Prostate gland (tissue), 2 donors: ENCODE measurements at places on chromosomes 5 and 9. TPM values are rescaled to one million over a fixed set of nuclear protein-coding genes. Genes with fewer than 3 reads are reported as not detected.
A peak's percentile ranks its signal among the peaks of the same experiment; 100 is the strongest.

- DNase-seq = no peak
- no peaks in the 10 kb centered on the region for H3K36me3 ChIP-seq
- H3K4me1 ChIP-seq = no peaks in the 10 kb centered on the region
- no peak overlapping the region for H3K27ac ChIP-seq
- H3K27me3 ChIP-seq = no peaks in the 10 kb centered on the region
Measured at GRCh38 chr9:4393806-4394523, 94.1 kb upstream of the GLIS3 start.

Gene HMCN2
- total RNA-seq = 2.9 TPM

DNA sequence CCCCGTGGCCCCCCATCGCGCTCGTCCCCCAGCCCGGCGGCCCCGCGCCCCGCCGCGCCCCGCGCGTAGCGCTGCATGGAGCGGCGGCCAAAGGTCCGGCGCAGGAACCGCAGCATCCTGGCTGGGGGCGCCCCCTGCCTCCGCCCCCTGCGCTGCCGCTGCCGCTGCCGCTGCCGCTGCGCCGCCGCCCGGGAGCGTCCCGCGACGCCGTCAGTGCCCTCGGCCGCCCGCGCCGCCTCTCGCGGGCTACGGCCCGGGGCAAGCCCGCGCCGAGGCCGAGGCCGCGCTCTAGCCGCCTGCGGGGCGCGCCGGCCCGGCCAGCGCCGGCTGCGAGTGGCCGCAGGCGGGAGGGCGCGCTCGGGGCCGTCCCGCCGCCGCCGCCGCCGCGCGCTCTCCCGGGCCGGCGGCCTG, 523 bp downstream of the EPB41L4B start:
- H3K27me3 ChIP-seq = no peaks in the 10 kb centered on the region
- H3K27ac ChIP-seq = no peak overlapping the region
- DNase-seq = no peak
- peaks cover 6% of the 10 kb centered on the region for H3K4me1 ChIP-seq
- H3K4me3 ChIP-seq = peak overlapping the region; percentile 41
- H3K36me3 ChIP-seq = no peaks in the 10 kb centered on the region

GRCh38 chr9:110605565-110605964, 26.0 kb upstream of the SVEP1 start:
- H3K36me3 ChIP-seq = no peaks in the 10 kb centered on the region
- H3K27me3 ChIP-seq = no peaks in the 10 kb centered on the region
- H3K4me3 ChIP-seq = no peak overlapping the region
- H3K4me1 ChIP-seq = no peaks in the 10 kb centered on the region
- no peak for DNase-seq

GRCh38 chr9:109799792-109800191, 19.8 kb downstream of the PALM2AKAP2 start:
- H3K27me3 ChIP-seq = no peaks in the 10 kb centered on the region
- no peak overlapping the region for H3K4me3 ChIP-seq
- H3K4me1 ChIP-seq = no peaks in the 10 kb centered on the region
- H3K27ac ChIP-seq = no peak overlapping the region
- no peaks in the 10 kb centered on the region for H3K36me3 ChIP-seq

GRCh38 chr5:137217599-137218200, 281.4 kb downstream of the SPOCK1 start:
- no peak for DNase-seq
- peaks cover 5% of the 10 kb centered on the region for H3K4me1 ChIP-seq
- H3K27ac ChIP-seq = peak overlapping the region; percentile 75
- H3K27me3 ChIP-seq = no peaks in the 10 kb centered on the region
- H3K4me3 ChIP-seq = no peak overlapping the region

GRCh38 chr5:21709770-21710169, 1143.4 kb downstream of the CDH12 start:
- H3K4me1 ChIP-seq = no peaks in the 10 kb centered on the region
- H3K27me3 ChIP-seq = no peaks in the 10 kb centered on the region
- no peak for DNase-seq

Gene KLF4
- total RNA-seq = 50.0 TPM

GRCh38 chr9:137162505-137163364, 7.1 kb downstream of the LRRC26 start:
- no peaks in the 10 kb centered on the region for H3K36me3 ChIP-seq
- peaks cover 10% of the 10 kb centered on the region for H3K4me1 ChIP-seq
- H3K27me3 ChIP-seq = peaks cover 7% of the 10 kb centered on the region
- peak; percentile 71 for DNase-seq

Gene IL9
- total RNA-seq = not detected

Gene RGS3
- total RNA-seq = 26.5 TPM

Gene NSG2
- 0.74 TPM for total RNA-seq

Gene HSD17B4
- 93.7 TPM for total RNA-seq

Gene TAL2
- total RNA-seq = not detected

DNA sequence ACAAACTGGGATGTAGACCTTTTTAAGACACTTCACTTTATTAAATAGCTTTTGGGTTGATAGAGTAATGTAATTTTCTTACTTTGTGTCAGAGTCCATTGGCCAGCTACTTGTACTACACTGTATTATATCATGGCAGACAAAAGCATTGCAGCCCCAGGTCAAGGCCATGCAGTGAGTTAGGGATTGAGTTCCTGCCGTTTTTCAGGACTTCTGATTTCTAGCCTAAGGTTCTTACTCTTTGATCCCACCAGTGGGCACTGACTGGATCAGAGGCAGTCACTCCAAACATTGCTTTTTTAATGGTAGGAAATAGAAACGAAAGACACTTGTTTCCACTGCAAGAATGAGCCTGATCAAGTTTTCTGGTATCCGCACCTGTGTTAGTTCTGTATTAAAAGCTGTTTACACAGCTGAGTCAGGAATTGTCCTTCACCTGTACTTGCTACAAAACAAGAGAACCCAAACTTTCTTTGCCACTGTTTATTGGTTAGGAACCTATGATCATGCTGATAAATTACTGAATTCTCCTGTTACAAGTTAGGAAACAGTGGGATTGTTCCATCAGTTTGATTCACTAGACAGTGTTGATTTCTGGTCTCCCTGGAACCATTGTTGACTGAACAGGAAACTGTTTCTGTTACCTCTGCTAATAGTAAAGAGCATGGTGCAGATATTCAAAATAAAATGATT, 22.1 kb downstream of the LRRC70 start:
- H3K4me1 ChIP-seq = no peaks in the 10 kb centered on the region
- no peak overlapping the region for H3K4me3 ChIP-seq
- DNase-seq = no peak

Gene UGCG
- 42.6 TPM for total RNA-seq

DNA sequence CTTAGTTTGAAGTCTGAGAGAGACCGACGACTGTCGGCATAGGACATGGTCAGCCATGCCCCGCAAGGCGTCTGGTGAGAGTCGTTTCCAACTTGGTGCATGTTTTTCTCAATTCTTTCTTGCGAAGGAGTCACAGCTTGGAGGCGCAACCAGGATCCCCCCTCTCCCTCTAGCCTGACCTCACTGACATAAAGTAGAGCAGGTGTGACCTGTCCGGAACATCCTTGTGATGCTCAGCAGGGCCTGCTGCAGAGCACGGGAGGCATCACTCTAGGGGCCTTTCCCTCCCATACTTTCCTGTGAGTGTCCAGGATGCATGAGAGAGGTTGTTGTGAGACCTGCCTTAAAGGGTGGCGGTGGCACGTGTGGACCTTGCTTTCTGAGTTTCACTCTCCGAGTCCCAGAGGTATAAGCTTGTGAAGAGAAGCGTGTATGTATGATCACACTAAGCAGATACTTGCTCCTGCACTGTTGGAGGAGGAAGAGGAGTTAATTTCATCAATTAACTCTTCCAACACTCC, 5.0 kb downstream of the TENT4A start:
- H3K27me3 ChIP-seq = no peaks in the 10 kb centered on the region
- DNase-seq = no peak
- H3K27ac ChIP-seq = no peak overlapping the region
- peaks cover 15% of the 10 kb centered on the region for H3K4me1 ChIP-seq
- no peaks in the 10 kb centered on the region for H3K36me3 ChIP-seq

DNA sequence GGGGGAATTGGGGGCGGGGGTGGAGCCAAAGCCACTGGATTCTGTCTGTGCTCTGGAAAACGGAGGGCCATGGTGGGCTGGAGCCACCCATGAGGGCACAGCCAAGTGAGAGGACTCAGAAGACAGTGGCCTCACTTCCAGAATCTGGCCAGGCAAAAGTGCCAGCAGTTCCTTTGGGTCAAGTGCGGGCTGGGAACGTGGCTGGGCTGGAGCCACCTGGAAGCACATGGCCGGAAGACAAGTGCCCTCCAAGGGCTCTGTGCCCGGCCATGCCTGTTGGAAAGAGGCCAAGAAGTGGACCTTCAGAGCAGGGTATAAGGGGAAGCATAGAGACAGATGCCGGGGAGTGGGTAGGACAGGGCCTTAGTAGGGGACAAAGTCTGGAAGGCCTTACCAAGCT, 11.7 kb upstream of the SH3PXD2B start:
- no peaks in the 10 kb centered on the region for H3K27me3 ChIP-seq
- H3K4me3 ChIP-seq = no peak overlapping the region
- no peak for DNase-seq
- H3K36me3 ChIP-seq = no peaks in the 10 kb centered on the region
- H3K27ac ChIP-seq = no peak overlapping the region

Gene TSSK1B
- 0.32 TPM for total RNA-seq

DNA sequence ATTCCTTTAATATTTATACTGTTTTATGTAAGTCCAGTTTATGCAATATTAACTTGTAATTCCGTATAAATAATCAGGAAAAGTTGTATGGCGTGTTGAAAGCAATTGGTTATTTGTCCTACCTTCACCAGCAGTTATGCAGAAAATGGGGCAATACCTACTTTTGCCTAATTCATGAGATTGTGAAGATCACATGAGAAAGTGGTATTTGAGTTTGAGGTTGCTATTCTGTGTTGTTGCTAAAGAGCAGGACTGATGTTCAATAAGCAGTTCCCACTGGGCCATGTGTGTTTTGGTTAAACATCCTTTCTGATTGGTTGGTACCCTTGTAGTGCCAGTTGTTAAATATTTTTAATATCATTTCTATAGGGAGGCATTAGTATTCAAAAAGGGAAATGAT, 3.2 kb downstream of the TGFBR1 start:
- no peak overlapping the region for H3K4me3 ChIP-seq
- DNase-seq = no peak
- peaks cover 4% of the 10 kb centered on the region for H3K4me1 ChIP-seq
- H3K27ac ChIP-seq = no peak overlapping the region
- no peaks in the 10 kb centered on the region for H3K36me3 ChIP-seq
- H3K27me3 ChIP-seq = no peaks in the 10 kb centered on the region
